Stimulated activated CD4-positive, alpha-beta T cell treated with anti-CD3 and anti-CD28 coated beads, Interleukin-4, amount 100 ng/mL, for 1 hour (primary cell): ENCODE measurements at places on chromosomes 2 and 18.

DNA sequence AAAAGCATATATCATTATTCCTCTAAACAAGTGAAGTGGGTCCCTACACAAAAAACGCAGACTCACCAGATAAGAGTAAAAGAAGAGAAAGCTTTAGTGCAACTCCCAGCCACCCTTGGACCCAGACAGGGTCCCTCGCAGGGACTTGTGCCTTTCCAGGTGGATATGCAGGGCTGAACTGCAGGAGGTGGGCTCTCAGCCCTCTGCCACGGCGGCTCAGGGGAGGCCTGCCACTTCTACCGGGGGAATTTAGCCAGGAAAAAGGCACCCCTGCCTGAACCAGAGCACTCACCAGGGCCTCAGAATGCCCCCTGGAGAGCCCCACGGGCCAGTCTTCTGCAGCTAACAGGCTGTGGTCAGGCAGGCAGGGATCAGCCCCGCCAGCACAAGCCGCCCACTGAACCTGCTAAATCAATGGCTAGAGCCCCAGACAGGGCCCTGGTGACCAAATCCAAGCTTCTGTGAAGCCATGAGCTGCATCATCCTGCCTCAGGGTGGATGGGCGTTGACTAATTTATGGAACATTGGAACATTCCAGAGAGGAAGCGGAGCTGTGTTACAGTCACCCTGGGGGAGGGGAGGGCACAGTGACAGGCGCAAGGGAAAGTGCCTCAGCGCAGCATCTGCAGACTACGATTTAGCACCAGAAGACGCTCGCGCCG lies 209.3 kb downstream of the EIPR1 start:
- DNase-seq, result no peak

DNA sequence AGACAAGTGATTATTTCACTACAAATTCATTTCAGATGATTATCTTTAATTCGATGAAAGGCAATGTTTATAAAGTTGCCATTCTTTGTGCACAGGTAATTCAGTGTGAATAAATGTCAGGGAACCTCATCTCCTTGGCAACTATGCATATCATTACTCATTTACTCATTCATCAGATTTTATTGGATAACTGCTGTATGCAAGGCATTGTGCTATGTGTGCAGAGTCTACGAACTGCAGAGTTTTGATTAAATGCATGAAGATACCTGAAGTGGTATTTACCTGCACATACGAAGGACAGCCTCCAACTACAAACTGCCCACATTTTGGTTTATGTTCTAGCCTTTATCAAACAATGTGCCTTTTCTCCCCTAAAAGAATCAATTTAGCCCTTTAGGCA lies 3.5 kb downstream of the RND3 start:
- no peak for DNase-seq

GRCh38 chr18:26547646-26548414 lies 523 bp downstream of the KCTD1 start:
- DNase-seq, result peak; percentile 61

DNA sequence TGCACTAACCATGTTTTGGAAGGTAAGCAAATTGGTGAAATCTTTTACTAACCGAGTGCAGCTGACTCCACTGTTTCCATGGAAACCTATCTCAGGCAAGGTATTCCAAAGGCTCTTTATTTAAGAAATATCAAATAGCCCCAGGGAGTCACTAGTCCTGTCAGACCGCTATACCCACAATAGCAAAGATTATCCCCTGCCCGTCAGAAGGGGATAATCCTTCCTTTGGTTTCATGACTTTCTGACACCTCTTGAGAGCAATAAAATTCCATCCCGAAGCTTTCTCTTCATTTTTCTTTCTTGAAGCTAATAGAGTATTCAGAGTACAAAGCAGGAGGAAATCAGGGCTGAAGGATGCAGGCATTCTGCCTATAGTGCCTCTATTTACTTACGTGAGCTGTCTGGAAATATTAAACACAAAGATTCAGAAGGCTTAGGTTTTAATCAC lies 34.7 kb upstream of the MAP2 start:
- DNase-seq, result no peak

DNA sequence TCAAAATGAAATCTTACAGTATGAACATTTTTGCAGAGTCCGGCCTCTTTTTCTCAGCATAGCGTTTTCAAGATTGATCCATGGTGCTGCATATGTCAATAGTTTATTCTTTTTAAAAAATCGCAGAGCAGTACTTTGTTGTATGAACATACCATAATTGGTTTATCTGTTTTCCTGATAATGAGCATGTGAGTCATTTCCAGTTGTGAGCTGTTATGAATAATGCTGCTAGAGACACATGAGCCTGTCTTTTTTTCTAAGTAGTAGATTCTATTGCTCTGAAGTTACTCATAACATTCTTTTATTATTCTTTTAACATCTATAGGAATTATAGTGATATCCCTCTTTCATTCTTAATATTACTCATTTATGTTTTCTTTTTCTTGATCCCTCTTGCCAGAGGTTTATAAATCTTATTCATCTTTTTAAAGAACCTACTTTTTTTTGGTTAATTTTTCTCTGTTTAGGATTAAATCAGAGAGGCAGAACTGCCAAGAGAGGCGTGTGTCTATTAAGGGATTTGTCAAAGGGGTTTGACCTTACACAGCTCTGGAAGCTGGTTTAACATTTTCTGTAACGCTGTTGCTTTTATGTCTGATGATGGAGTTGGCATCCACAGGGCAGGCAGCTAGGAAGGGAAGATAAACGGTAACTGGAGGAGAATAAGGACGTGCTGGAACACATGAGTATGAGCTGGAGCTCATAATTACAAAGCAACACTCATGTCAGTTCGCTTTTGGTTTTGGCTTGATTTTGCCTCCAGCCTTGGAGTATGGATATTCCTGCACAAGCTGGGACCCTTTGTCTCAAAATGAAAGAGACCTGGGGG lies 47.4 kb downstream of the MGAT5 start:
- DNase-seq, result no peak

DNA sequence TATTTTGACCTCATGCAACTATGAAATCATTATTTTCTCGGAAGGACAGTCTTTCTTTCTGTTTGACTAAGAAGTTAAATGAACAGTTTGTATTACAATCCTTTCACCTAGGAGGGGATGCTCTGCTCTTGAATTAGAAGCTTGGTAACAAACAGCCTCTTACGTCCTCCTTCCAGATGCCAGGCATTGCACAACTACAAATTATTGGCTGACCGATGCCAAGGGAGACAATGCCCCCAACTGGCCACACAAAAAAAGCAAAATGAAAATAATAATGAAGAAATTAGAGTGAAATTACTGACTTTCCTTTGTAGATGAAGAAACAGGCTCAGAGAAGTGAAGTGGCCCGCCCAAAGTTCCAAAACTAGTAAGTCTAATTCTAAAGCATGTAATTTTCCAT lies 177.9 kb downstream of the CYRIA start:
- DNase-seq, result no peak

- no peak for DNase-seq
These were observed 446.4 kb downstream of the EPHA4 start for GRCh38 chr2:221125691-221126090.

- DNase-seq, result no peak
These were observed 69.1 kb upstream of the ZNF516 start for GRCh38 chr18:76564117-76564516.
